ENCODE measurements at places on chromosomes 4 and X. TPM values are rescaled to one million over a fixed set of nuclear protein-coding genes. Genes with fewer than 3 reads are reported as not detected.

Gene KCND1
- total RNA-seq: 0.28 TPM

DNA sequence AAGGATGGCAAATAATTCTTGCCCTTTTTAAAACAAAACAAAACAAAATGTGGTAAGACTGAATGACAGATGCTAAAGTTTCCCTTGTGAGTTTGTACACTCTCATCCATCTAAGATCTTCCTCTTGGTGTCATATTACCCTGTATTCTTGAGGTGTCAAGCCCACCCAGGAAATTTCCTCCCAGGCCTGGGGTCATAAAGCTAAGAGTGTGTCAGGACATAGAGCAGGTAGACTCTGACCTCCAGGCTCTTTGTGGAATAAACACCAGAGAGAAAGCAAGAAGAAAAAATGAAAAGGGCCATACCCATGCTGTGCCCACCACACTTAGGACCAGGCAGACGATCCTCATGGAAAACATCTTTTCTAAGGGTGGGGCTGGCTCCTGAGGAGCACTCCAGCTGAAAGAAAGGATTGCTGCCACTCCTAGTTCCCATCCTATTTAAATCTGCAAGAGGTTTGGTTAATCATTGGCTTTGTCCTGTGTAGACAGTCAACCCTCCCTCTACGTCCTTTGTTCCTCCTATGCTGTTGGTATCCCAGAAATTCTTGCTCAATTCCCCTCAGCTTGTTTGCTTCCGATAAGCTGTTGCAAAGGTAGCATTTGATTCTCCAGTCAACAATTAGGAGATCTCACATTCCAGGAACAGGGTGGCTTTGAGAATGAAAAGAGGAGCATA, at the start of gene FGA:
TSS of gene FGA (minus strand) at position 414 of the 678 bp plus-strand sequence. CDS start at position 359, 55 bp downstream.
- ATAC-seq: no peak

GRCh38 chr4:151887816-151888180, 127.0 kb upstream of the GATB start:
- no peak for ATAC-seq

- no peak for ATAC-seq
Measured at GRCh38 chr4:149409146-149409545, 406.5 kb downstream of the IQCM start.

- ATAC-seq: no peak
Measured at GRCh38 chrX:136907621-136908020, 27.1 kb upstream of the RBMX start.

Data from esophagus mucosa (tissue), 1 donor.